B cell (primary cell): ENCODE measurements at places on chromosomes 1 and 21. TPM values are rescaled to one million over a fixed set of nuclear protein-coding genes. Genes with fewer than 3 reads are reported as not detected.

- H3K36me3 ChIP-seq: no peaks in the 10 kb centered on the region
- no peak overlapping the region for H3K4me3 ChIP-seq
- DNase-seq: peak; percentile 61
- peaks cover 6% of the 10 kb centered on the region for H3K27me3 ChIP-seq
- H3K27ac ChIP-seq: no peak overlapping the region
- peaks cover 5% of the 10 kb centered on the region for H3K4me1 ChIP-seq
Measured at GRCh38 chr1:10909697-10910680, 102.5 kb upstream of the TARDBP start.

The FAM43B gene
- total RNA-seq: not detected in 2 replicates

The UBE2U gene
- total RNA-seq: not detected in 2 replicates

DNA sequence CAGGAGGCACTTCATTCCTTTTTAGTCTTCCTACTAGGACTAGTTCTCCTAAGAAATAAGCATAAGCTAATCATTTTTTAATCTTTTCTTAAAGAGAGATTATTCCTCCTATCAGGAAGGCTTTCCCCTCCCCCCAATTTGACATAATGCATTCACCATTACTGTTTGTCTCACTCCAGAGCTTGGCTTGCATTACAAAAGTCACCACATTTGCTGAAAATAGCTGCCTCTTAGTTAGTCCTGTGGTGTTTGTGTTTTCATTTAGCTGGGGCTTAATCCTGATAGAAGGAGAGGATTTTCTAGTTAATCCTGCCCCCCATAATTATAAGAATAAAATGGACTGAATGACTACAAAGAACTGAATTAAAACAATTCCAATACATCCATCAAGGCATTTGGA is 307.1 kb upstream of the RRP15 start:
- no peak overlapping the region for H3K4me3 ChIP-seq
- H3K4me1 ChIP-seq: no peaks in the 10 kb centered on the region
- H3K36me3 ChIP-seq: no peaks in the 10 kb centered on the region

The STMN1 gene
- 42.2 and 48.0 TPM in 2 replicates for total RNA-seq

The GLMP gene
- 21.2 and 21.3 TPM in 2 replicates for total RNA-seq

DNA sequence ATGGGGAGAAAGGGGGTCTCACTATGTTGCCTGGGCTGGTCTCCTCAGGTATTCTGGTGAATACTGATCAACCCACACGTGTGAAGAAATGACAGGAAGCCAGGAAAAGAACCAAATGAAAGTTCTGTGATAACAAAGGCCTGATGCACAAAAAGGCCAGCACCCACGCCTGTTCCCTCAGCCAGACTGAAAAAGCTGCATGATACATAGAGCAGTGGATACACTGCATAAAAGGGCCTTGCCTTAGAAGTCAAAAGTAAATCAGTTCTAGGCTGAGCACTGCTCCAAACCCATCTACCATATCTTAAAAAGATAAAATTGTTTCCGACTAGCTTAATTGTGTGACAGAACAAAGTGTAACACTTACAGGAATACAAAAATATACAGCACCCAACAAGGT is 36.9 kb upstream of the PSMG1 start:
- no peak for DNase-seq
- H3K36me3 ChIP-seq: peaks cover 8% of the 10 kb centered on the region
- H3K4me3 ChIP-seq: no peak overlapping the region
- no peak overlapping the region for H3K27ac ChIP-seq
- no peaks in the 10 kb centered on the region for H3K4me1 ChIP-seq
- H3K27me3 ChIP-seq: no peaks in the 10 kb centered on the region

The AMPD1 gene
- not detected in 2 replicates for total RNA-seq

The SCMH1 gene
- 27.1 and 29.4 TPM in 2 replicates for total RNA-seq

DNA sequence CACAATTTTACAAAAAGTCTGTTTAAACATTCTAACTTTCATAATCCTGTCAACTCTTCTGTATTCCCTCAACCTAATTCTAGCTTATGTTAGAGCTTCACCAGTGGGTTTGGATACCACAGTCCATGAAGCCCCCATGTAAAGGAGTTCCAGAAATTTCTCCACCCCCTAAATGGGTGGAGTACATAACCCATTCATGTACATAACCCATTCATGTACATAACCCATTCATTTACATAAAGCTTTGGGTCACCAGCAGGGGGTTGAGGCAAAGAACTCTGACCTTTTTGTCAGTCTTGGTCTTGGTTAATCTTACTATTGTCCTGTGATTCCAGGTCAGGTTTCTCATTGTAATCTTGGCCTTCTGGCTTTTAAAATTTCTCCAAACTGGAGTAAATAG is 61.6 kb downstream of the SMYD2 start:
- no peaks in the 10 kb centered on the region for H3K4me1 ChIP-seq
- H3K27ac ChIP-seq: no peak overlapping the region
- DNase-seq: no peak
- no peaks in the 10 kb centered on the region for H3K27me3 ChIP-seq
- H3K4me3 ChIP-seq: no peak overlapping the region

GRCh38 chr1:192059407-192059806 is 98.9 kb upstream of the RGS18 start:
- H3K4me1 ChIP-seq: no peaks in the 10 kb centered on the region
- no peak for DNase-seq
- no peaks in the 10 kb centered on the region for H3K36me3 ChIP-seq
- H3K27me3 ChIP-seq: no peaks in the 10 kb centered on the region
- no peak overlapping the region for H3K27ac ChIP-seq

DNA sequence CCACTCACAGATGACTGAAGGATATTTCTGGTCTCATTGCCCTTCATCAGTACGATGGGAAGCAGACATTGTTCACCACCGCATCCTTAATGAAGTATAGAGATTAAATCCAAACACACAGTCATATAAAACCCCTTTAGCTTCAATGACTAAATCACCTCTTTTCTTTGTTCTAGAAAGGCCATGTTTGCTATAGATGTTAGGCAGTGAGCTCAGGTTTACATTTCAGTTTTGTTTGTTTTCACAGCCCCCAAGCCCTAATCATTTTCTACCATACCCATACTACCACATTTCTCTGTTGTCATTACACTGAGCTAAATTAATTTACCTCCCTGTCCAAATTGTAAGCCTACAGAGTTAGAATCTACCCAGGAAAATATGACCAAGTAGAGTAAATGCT is 385.1 kb downstream of the NTNG1 start:
- no peaks in the 10 kb centered on the region for H3K4me1 ChIP-seq
- H3K36me3 ChIP-seq: no peaks in the 10 kb centered on the region
- DNase-seq: no peak
- no peak overlapping the region for H3K4me3 ChIP-seq
- no peaks in the 10 kb centered on the region for H3K27me3 ChIP-seq

The PTGFR gene
- total RNA-seq: not detected in 2 replicates

- H3K27me3 ChIP-seq: no peaks in the 10 kb centered on the region
- H3K27ac ChIP-seq: no peak overlapping the region
- H3K36me3 ChIP-seq: peaks cover 8% of the 10 kb centered on the region
- peaks cover 18% of the 10 kb centered on the region for H3K4me1 ChIP-seq
- DNase-seq: no peak
Measured at GRCh38 chr1:93554883-93555872, 107.3 kb downstream of the FNBP1L start.

- H3K27ac ChIP-seq: no peak overlapping the region
- H3K4me3 ChIP-seq: no peak overlapping the region
Measured at GRCh38 chr1:14887764-14888350, 265.7 kb upstream of the TMEM51 start.

The OR6K3 gene
- not detected in 2 replicates for total RNA-seq

- H3K4me3 ChIP-seq: no peak overlapping the region
- H3K4me1 ChIP-seq: no peaks in the 10 kb centered on the region
- H3K27me3 ChIP-seq: no peaks in the 10 kb centered on the region
- no peak for DNase-seq
Measured at GRCh38 chr21:36350282-36350910, 30.4 kb downstream of the MORC3 start.

The GBP3 gene
- total RNA-seq: 16.4 and 20.8 TPM in 2 replicates

The EDARADD gene
- total RNA-seq: not detected in 2 replicates

The BARHL2 gene
- not detected in 2 replicates for total RNA-seq

- H3K27me3 ChIP-seq: no peaks in the 10 kb centered on the region
- H3K27ac ChIP-seq: no peak overlapping the region
- H3K36me3 ChIP-seq: no peaks in the 10 kb centered on the region
- H3K4me3 ChIP-seq: no peak overlapping the region
- no peak for DNase-seq
Measured at GRCh38 chr1:29243871-29244200, 7.5 kb downstream of the PTPRU start.

DNA sequence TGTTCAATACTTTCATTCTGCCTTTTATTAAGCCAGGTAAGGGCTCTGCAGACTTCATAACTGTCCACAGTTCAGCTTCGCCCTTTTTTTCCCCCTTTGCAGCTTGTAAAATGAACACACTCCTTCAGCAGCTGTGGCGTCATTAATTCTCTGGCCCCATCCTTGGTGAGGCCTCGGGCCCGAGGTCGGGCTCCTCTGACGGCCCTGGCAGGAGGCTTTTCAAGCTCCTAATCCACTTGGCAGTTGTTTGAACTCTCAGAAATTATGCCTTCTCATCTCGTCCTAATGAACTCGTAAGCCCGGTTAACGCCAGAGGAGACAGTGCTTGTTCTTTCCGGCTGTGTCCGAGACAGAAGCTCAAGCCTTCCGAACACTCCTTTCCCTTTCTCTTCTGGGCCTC is 18.1 kb upstream of the EPHA8 start:
- DNase-seq: no peak
- no peak overlapping the region for H3K4me3 ChIP-seq
- H3K4me1 ChIP-seq: no peaks in the 10 kb centered on the region
- no peaks in the 10 kb centered on the region for H3K36me3 ChIP-seq
- no peaks in the 10 kb centered on the region for H3K27me3 ChIP-seq

The TRIM45 gene
- total RNA-seq: 2.5 and 2.6 TPM in 2 replicates

The CYP4A22 gene
- not detected in 2 replicates for total RNA-seq

- no peak for DNase-seq
- no peaks in the 10 kb centered on the region for H3K36me3 ChIP-seq
- no peaks in the 10 kb centered on the region for H3K4me1 ChIP-seq
- H3K27me3 ChIP-seq: no peaks in the 10 kb centered on the region
- H3K27ac ChIP-seq: no peak overlapping the region
- H3K4me3 ChIP-seq: no peak overlapping the region
Measured at GRCh38 chr1:97258597-97258996, 537.0 kb downstream of the PTBP2 start.

The RNU1-4 gene
- total RNA-seq: 4,377 and 4,541 TPM in 2 replicates

DNA sequence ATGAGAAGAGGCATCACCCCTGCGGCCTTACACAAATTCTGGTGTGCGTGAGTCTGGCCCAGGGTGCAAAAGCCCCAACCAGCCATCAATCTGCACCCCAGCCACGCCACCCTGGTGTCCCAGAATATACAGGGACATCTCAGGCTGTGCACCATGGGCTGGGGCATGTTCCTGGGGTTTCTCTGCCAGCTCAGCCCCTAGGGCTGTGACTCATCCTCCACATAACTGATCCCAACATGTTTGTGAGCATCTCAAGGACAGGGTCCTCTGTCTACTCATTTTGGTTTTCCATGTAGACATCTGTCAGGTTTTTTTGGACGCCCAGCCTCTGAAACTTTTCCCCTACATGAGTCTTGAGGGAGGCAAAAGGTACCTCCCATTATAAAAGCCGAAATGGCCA is 511 bp downstream of the ZNF683 start:
- H3K36me3 ChIP-seq: no peaks in the 10 kb centered on the region
- H3K4me1 ChIP-seq: peaks cover 36% of the 10 kb centered on the region
- no peak for DNase-seq
- no peak overlapping the region for H3K4me3 ChIP-seq
- H3K27ac ChIP-seq: no peak overlapping the region

DNA sequence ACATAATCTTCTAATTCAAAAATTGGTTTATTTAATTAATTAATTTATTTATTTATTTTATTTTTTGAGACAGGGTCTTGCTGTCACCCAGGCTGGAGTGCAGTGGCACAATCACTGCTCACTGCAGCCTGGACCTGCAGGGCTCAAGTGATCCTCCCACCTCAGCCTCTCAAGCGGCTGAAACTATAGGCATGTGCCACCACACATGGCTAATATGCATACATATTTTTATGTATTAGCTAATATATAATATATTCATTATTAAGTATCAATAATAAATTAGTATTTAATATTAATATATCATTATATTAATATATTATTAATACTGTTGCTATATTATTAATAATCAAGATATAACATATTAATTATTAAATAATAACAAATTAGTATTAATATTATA is 406.7 kb downstream of the GPATCH2 start:
- DNase-seq: no peak
- H3K4me1 ChIP-seq: no peaks in the 10 kb centered on the region
- H3K27ac ChIP-seq: no peak overlapping the region
- no peak overlapping the region for H3K4me3 ChIP-seq

The ABCG1 gene
- 27.5 and 31.9 TPM in 2 replicates for total RNA-seq

- H3K4me3 ChIP-seq: peak overlapping the region; percentile 64
- peaks cover 3% of the 10 kb centered on the region for H3K36me3 ChIP-seq
- no peak for DNase-seq
- H3K27me3 ChIP-seq: no peaks in the 10 kb centered on the region
Measured at GRCh38 chr1:172533513-172534151, 682 bp downstream of the SUCO start.

GRCh38 chr1:80933346-80933745 is 867.4 kb upstream of the ADGRL2 start:
- H3K4me1 ChIP-seq: no peaks in the 10 kb centered on the region
- DNase-seq: no peak
- no peaks in the 10 kb centered on the region for H3K36me3 ChIP-seq
- no peak overlapping the region for H3K4me3 ChIP-seq
- no peaks in the 10 kb centered on the region for H3K27me3 ChIP-seq
- no peak overlapping the region for H3K27ac ChIP-seq

DNA sequence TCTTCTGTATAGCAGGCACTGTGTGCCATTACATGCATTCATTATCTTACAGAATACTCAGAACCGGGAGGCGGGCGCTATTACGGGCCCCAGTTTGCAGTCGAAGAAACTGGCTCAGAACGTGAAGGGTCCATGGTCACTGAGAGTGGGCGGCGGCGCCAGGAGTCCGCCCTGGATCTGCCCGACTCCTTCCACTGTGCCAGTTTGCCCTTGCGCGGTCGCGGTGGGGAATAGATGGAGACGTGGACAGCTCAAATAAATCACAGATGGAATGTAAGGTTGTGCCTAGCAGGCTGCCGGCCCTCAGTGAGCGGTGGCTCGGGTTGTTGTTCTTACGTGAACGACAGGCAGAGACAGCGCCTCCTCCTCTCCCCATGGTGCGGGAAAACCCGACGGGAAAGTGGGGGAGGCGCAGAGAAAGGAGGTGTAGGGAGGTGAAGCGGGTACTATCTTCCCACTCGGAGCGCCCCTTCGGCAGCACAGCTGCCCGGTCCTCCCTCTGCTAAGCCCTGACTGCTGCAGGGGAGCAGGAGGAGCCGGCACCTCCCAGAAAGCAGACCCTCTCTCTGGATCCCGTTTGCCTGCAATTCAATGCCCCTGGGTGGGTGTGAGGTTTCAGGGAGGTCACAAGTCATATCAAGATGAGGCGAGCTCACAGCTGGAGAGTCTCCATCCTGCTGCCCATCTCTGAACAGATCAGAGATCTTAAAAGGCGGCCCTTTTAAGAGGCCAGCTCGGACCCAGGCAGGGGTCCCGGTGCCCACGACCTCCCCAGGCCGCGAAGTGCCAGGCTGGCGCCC is 1.1 kb downstream of the COL9A2 start:
- H3K27ac ChIP-seq: peak overlapping the region; percentile 40
- peaks cover 41% of the 10 kb centered on the region for H3K4me1 ChIP-seq
- no peaks in the 10 kb centered on the region for H3K27me3 ChIP-seq

The CD1C gene
- total RNA-seq: 6.6 and 7.4 TPM in 2 replicates
